ENCODE measurements at places on chromosomes 5 and 9.

DNA sequence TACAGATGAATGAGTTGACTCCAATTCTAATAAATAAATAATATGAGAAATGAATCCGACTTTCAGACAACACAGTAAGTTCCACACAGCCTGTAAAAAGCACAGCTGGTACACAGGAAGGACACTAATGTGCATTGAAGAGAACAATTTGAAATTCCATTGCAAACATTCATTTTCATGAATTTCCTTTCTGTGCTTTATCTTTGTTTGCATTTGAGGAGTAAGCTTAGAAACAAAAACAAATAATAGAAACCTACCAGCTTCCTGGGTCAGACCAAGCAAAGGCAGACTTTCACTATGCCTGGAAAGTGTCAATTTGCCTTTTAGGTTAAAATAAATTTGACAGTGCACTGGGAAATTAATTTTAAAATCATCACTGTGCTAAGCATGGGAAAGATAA, 143.8 kb upstream of the VLDLR start:
- no peak for DNase-seq

DNA sequence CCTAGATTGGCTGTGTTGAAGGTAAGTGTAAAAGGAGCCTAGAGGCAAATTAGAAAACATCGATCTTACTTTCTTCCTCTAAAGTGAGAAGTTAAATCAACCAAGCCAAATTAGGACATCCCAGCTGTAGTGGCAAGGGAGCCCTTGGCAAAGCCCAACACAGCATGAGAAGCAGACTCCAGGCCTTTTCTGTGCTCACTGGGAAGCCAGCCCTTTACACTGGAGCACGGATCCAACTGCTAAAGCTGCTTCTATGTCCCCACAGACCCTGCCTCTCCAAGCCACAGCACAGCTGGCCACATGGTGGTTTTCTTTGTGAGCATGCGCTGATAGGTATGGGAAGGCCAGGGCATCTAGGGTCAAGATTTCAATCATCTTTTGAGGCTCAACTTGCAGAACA, 94.1 kb downstream of the APBA1 start:
- DNase-seq: no peak

DNA sequence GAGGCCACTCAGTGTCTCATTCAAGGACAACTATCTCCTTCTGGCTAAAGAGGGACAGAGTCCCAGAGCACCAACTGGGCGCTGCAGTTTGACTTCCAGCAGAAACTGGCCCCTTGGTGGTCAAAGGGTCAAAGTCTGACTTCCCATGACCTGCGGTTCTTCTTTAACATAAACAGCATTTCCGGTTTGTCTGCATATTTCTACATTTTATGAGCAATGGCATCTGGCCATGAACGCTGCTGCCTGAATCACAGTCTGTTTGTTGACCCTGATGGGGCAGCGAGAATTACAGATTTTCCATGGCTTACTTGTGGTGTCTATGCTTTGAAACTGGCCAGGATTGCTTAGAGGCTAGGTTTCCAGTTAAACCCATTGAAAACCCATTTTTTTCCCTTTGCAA, 1.3 kb downstream of the TNFSF15 start:
- peak; percentile 2 for DNase-seq

GRCh38 chr9:130623466-130623865, 40.9 kb upstream of the PRDM12 start:
- no peak for DNase-seq

- DNase-seq: no peak
Measured at GRCh38 chr5:176901260-176902101, 2.3 kb upstream of the HK3 start.
